Amniotic stem cell (primary cell): ENCODE measurements at places on chromosomes 4 and X.
A peak's percentile ranks its signal among the peaks of the same experiment; 100 is the strongest.

DNA sequence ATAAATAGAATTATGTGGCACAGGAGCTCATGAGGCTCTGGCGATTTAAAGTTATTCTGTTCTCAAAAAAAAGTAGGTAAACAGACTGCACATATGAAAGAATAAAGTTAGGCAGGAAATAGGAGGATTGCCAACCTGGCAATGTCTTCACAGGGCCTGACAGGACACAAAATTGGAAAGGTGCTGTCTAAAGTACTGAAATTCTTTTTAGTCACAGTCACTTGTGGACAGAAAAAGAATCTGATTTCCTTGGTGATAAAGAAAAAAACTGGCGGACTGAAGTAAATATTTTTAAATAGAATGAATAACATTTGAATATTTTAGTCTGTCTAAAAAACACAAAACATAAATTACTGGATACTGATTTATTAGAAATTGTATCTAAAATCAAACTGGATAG, 124.4 kb downstream of the VEGFC start:
- DNase-seq = no peak

DNA sequence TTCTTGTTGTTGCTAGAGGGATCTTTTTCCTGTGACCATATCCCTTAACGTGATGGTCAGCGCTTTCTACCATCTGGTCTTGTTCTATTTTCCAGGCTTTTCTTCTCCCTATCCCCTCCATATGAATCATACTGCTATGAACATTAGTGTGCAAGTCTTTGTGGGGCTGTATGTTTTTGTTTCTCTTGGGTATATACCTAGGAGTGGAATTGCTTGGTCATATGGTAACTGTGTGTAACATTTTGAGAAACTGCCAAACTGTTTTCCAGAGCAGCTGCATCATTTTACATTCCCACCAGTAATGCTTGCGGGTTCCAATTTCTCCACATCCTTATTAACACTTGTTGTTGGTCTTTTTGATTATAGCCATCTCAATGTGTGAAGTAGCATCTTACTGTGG, 121.4 kb downstream of the SPRY1 start:
- no peak for DNase-seq

- no peak for DNase-seq
Measured at GRCh38 chr4:172962564-172963353, 205.9 kb upstream of the GALNT7 start.

DNA sequence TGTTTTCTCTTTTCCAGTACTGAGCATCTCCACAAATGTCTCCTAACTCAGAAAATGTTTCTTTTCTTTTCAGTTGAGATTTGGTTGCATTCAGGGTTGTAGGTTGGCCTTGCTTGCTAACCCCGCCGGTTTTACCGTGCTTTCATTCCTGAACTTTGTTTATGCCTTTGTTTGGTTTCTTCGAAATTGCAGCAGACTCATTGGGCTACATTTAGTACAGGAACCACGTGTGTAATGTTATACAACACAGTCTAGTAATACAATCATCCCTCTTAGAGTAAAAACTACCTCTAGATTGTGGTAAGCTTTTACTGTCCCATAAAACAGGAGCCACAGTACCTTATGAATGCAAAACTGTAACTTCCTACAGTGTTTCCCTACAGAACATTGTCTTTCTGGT, 57.9 kb downstream of the CCKAR start:
- no peak for DNase-seq

DNA sequence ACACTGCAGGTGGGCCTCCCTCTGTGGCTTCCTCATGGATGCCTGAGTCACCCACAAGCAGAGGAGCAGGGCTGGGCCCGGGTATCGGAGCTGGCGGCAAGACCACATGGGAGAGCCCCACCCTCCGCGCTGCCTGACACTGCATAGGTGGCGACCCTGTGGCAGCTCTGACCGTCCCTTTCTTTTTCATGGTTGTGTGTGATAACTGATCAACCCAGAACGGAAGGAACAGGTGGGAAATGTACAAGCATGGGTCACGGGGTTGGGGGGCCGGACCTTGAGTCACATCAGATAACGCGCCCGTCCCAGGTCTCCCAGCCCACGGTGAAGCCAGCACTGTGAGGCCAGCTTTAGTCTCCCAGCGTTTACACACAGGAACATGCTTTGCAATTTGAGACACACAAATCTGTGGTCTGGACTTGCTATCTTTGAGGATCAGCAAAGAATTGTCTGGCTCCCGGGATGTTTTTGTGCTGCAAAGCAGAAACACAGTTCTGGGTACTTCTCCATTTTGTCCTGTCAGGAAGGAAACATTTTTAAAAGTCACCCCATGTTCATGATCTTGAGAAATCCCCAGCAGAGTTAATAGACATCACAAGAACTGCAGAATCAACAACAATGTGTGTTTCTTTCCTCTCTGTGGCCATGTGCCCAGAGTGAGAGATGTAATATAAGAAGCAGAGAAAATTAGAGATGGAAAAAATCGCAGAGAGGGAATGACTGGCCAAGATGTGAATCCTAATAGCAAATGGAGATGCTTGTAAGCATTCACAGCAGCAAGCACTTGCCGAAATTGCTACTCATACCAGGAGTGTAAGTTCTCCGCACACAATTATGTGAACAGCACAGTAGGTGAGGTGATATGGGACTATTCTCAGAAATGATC, 70.1 kb upstream of the CBR4 start:
- DNase-seq = peak; percentile 14

DNA sequence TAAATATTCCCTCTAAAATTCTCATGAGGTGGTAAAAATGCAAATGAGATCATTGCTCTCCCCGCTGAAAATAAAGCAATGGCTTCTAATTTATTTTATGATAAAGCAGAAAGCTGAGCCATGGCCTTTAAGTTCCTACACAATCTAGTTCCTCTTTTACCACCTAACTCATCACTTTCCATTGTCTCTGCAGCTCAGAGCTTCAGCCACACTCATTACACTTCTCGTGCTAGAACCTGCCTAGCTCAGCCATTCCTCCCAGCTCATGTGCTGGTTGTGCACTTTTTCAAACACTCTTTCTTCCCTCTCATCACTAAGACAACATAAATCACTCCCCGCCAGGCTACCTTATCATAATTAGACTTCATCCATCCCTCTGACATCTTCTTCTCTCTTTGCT, 1112.1 kb upstream of the PRKX start:
- no peak for DNase-seq

DNA sequence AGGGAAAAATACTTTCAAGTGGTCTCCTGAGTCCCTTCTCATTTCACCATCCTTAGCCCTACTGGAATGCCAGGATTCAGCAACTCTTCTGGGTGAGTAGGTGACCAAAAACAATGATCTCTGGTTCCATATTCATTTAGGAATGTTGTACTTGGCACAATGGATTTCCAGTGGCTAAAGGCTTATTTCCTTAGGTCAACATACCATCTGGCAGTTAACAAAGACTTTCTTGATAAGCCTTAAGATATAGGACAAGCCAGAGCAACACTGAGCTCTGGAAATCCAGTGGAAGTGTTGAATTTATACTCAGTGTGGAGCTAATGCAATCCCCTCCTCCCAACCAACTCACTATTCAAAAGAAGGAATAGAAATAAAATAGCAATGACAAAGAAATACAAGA, 139.4 kb upstream of the EMCN start:
- no peak for DNase-seq

DNA sequence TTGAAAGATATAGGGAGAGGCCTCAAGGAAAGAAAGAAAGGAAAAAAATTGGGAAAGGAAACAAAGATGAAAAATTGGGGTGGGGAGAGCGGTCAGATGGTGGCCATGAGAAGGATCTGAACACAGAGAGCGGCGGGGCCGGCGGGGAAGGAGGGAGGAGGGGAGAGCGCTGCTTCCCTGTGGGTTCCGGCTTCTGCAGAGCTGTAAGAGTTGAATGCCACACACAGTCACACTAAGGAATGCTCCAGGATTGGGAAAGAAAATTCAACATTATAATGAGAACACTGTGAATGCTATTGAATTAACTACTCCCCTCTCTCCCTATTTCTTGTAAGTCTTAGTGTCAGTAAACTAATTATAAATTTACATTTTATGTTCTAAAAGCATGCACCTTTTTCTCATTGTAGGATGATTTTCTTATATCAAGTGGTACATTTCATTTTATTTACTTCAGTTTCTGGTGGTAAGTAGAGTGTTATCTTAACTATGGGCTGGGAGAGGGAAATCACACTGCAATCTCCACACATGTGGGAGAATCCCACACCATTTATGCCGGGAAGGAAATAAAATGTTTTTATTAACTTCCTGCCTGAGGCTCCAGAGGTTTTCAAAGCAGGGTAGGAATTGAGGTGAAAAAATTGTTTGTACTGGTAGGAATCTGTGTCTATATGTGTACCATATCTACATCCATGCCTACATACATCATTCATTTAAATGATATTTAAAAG, 904 bp downstream of the F11 start:
- DNase-seq = no peak
